ENCODE measurements at places on chromosomes 7 and 10. TPM values are rescaled to one million over a fixed set of nuclear protein-coding genes. Genes with fewer than 3 reads are reported as not detected.

Gene NPSR1
- total RNA-seq = not detected

Gene TMEM236
- 0.08 TPM for total RNA-seq

- H3K4me3 ChIP-seq = no peak overlapping the region
- no peaks in the 10 kb centered on the region for H3K36me3 ChIP-seq
- no peak for DNase-seq
These were observed 182.6 kb downstream of the TCF7L2 start for GRCh38 chr10:113132591-113133121.

GRCh38 chr10:63456437-63457210 is 9.2 kb downstream of the JMJD1C start:
- no peak overlapping the region for H3K4me3 ChIP-seq
- no peak overlapping the region for H3K27ac ChIP-seq
- H3K27me3 ChIP-seq = no peaks in the 10 kb centered on the region
- peaks cover 4% of the 10 kb centered on the region for H3K4me1 ChIP-seq
- DNase-seq = no peak

- H3K27me3 ChIP-seq = peaks cover 5% of the 10 kb centered on the region
- H3K27ac ChIP-seq = no peak overlapping the region
- H3K36me3 ChIP-seq = no peaks in the 10 kb centered on the region
- no peak for DNase-seq
- no peaks in the 10 kb centered on the region for H3K4me1 ChIP-seq
These were observed 18.8 kb downstream of the GLI3 start for GRCh38 chr7:42218248-42218647.

- H3K4me1 ChIP-seq = peaks cover 26% of the 10 kb centered on the region
- DNase-seq = no peak
- peak overlapping the region; percentile 85 for H3K4me3 ChIP-seq
- H3K27ac ChIP-seq = peak overlapping the region; percentile 92
- peaks cover 19% of the 10 kb centered on the region for H3K36me3 ChIP-seq
These were observed 29.2 kb upstream of the AP5Z1 start for GRCh38 chr7:4745971-4746919.

DNA sequence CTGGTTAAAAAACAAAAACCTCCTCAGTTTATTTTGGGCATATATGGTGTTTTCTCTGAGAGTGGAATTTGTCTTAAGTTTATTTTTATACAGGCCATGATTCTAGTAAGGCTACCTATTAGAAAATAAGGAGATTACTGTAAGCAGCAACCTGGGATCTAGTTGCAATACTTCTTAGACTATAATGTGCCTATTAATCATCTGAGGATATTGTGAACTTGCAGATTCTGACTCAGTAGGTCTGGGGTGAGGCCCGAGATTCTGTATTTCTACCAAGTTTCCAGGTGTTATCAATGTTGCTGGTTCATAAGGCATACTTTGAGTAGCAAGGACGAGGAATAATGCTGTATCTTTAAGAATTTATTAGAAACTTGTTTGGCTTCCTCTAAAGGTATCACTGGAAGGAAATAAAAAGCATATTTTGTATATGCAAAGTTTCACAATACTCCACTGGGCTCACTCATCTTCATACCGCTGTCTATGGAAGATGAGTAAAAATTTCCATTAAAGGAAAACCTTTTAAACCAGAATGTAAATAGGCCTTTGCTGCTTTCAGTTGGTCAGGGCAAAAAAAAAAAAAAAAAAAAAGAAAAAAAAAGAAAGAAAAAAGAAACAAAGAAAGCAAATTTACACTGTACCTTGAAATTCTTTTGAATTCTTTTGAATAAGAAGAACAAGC is 105.8 kb downstream of the BMPER start:
- H3K27me3 ChIP-seq = peaks cover 2% of the 10 kb centered on the region
- H3K4me1 ChIP-seq = no peaks in the 10 kb centered on the region
- no peak overlapping the region for H3K4me3 ChIP-seq
- no peaks in the 10 kb centered on the region for H3K36me3 ChIP-seq
- no peak overlapping the region for H3K27ac ChIP-seq
- DNase-seq = no peak
